ENCODE measurements at places on chromosomes 16 and 17. TPM values are rescaled to one million over a fixed set of nuclear protein-coding genes. Genes with fewer than 3 reads are reported as not detected.

DNA sequence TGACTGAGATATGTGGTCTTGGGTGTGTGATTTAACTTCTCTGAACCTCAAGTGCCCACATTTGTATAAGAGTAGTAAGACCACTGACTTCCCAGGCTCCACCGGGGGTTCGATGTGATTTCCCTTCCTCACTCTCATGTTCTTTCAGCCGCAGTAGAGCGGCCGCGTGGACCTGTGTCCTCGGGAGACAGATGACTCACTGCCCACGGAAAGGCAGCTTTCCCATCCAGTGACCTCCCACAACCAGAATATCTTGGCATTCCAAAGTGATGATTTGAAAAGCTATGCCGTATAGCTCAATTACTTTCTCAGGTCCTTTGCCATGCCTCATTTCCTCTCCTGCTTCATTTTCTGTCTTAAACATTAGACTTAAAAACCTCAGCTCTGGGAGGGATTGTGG lies 73.6 kb downstream of the IL21R start:
- peak; percentile 95 for DNase-seq

DNA sequence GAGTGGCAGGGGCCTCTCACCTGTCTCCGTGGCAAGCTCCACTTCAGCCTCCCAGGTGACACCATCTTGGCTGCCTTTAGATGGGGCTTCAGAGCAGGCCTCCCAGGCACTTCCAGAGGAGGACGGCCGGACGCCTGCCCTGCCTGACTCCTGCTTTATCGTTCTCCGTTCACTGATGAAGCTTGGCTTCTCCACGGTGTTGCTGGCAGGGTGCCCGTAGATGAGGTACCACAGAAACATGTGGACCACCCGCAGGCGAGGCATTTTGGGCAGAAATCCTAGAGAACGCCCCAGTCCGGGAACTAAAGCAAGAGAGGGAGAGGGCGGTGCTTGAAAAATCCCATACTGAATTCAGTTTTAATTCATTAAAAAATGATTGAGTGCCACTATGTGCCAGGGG lies 54.5 kb downstream of the GTF3C1 start:
- peak; percentile 85 for DNase-seq

Gene C16orf89
- not detected for total RNA-seq

Gene SIRT7
- total RNA-seq: 13.9 TPM

Gene GNGT2
- 0.56 TPM for total RNA-seq

Gene BPTF
- total RNA-seq: 44.4 TPM
